Skin of body (tissue), 3 donors: ENCODE measurements at places on chromosomes 16 and 17.

GRCh38 chr17:77212081-77212832, 71.5 kb downstream of the SEC14L1 start:
- DNase-seq = no peak

GRCh38 chr17:6831661-6832263, at the start of gene TEKT1:
Gene TEKT1 (minus strand): TSS chr17:6831729. CDS start chr17:6830376, 1,353 bp downstream.
- peak; percentile 62 for DNase-seq

DNA sequence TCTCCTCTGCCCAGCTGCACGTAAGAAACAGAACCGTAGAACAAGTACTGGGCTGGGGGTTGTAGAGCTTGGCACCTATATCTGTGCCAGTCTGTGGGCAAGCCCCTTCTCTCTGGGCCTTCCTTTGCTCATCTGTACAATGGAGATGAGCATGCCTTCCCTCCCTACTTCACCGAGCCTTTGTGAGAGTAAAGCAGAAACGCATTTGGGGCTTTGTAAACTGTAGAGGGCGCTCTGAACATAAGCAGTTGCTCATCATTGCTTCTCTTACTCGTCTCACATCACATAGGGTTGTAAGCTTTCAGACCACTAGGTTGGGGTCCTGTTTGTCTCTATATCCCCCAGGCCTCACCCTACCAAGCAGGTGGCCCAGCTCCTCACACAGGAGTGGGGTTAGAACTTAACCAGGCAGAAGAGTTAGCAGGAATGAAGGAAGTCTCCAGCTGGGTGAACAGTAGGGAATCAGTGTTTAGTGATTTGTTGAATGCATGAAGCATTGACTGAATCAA, 15.1 kb downstream of the SAMD14 start:
- DNase-seq = no peak

- no peak for DNase-seq
Observed at GRCh38 chr17:59767176-59767575, 59.7 kb downstream of the VMP1 start.

- DNase-seq = no peak
Observed at GRCh38 chr16:84950906-84951305, 60.4 kb downstream of the ZDHHC7 start.

- peak; percentile 95 for DNase-seq
Observed at GRCh38 chr17:80454557-80455335, 21.7 kb downstream of the NPTX1 start.

GRCh38 chr17:3533752-3534151, 23.9 kb downstream of the TRPV3 start:
- no peak for DNase-seq

DNA sequence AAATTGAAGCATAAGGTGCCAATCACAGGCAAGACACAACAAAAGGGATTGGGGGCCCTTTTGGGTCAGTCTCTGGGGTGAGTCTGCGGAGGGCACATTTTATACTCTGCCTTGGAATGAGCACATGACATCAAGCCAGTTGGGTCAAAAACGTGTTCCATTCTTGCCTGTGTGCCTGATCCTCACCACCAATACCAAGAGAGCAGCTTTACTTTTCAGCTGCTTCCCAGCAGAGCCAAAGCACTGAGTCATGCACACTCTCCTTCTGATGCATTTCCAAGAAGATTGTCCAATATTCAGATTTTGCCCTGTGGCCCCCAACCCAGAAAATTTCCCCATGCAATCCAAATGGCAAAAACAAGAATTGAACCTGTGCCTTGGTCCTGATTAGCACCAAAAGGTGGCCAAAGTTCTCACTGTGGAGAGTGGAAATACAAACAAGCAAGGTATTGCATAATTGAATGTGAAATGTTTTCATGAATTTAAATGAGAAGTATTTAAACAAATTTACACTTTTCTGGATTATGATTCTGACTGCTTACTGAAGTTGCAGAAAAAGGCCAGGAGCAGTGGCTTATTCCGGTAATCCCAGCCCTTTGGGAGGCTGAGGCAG, 217.8 kb upstream of the SOX9 start:
- no peak for DNase-seq
